ENCODE measurements at places on chromosomes 11 and 22.

DNA sequence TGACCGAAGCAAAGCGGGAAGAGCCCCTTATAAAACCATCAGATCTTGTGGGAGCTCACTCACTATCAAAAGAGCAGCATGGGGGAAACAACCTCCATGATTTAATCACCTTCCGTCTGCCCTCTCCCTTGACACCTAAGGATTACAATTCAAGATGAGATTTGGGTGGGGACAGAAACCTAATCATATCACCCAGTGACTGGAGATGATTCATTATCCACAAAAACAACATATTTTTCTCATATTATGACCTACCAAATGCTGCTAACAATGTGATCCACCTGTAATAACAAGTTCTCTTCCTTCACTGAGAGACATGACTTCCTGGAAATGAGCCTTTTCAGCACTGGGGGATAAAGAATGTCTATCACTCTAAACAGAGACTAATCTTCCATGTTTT is 23.4 kb upstream of the HEPHL1 start:
- no peak for DNase-seq

DNA sequence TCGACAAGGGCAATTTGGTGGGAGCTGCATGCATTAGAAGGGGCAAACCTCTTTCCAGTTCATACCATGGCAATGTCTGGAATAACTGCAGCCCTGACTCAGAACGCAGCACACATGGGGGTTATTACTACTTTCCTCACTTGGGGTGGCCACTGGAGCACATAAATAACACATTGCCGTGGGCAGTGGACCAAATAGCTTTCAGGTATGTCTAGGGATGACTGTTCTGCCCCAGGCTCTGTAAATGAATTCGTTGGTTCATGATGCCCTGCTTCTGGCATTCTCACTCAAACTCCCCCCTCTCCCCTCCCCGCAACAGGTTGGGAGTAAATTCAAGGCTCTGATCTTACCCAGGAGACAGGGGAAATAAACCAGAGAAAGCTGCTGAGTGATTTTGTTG is 238.0 kb upstream of the PLET1 start:
- DNase-seq, result no peak

GRCh38 chr22:50199829-50200460 is 866 bp upstream of the SELENOO start:
- DNase-seq, result no peak

- DNase-seq, result peak; percentile 30
Observed at GRCh38 chr11:86069408-86070101, 671 bp upstream of the PICALM start.

- DNase-seq, result no peak
Observed at GRCh38 chr22:38716826-38717225, 11.1 kb downstream of the GTPBP1 start.

- no peak for DNase-seq
Observed at GRCh38 chr11:64850979-64851567, 6.6 kb upstream of the CDC42BPG start.

GRCh38 chr11:121553806-121554205 is 101.0 kb upstream of the SORL1-AS1 start:
- no peak for DNase-seq

GRCh38 chr11:29364006-29364405 is 652.8 kb downstream of the KCNA4 start:
- no peak for DNase-seq

GRCh38 chr11:130514316-130514715 is 65.9 kb downstream of the ADAMTS15 start:
- DNase-seq, result no peak

DNA sequence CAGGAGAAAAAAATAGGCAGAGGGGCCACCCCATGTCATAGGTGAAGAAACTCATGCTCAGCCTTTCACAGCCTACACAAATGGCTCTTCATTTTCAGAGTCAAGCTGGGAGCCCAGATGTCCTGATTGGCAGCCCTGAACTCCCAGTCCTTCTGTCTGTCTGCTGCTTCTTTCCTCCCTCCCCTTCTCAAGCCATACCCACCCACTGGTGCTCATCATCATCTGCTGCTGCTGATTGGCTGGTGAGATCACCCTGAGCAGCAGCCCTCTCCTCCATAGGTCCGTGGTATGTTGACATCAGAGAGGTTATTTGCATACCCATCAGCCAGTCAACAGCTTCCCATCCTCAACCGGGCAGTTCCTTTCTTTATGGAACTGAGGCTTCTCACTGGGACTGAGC is 46.1 kb upstream of the PRDM11 start:
- no peak for DNase-seq

DNA sequence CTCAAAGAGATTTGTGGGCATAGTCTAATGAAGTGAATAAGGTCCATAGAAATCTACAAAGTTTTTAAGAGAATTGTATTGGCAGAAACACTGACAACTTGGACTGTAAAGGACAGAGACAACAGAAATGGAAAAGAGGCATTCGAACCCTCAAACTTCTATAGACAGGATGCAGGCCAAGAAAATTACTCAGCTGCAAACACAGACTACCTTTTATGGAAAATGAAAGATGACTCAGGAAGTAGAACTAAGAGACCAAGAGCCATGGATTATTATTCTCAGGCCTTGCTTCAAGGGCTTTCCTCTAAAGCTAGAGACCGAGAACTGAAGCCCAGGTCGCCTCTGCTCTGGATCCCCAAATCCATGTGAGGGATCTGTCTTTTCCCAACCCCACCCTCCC is 3.8 kb upstream of the PELI3 start:
- DNase-seq, result no peak

- no peak for DNase-seq
Observed at GRCh38 chr22:47411006-47411405, 648.6 kb downstream of the TBC1D22A start.

DNA sequence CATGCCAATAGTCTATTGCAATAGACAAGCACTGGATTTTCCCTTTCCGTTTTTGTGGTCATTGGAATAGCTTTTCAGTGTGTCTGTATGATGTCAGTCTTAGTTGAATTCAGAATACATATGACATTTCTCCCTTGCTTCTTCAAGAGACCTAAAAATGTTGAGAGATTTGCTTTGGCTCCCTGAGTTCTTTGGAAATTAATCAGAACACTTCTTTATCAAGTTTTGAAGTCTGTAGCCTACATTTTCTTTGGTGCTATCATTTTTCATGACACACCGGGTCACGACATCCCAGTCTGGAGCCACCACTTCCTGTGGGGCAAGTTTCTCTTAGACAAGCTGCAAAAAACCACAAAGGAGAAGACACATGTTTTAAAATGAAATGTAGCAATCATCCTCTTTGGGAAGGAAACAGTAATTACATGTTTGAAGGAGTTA is 847.1 kb downstream of the OPCML start:
- no peak for DNase-seq

GRCh38 chr11:65132988-65133700 is 1.2 kb downstream of the SYVN1 start:
- DNase-seq, result peak; percentile 34

- DNase-seq, result no peak
Observed at GRCh38 chr11:127859941-127860354, 727.4 kb downstream of the ETS1 start.

DNA sequence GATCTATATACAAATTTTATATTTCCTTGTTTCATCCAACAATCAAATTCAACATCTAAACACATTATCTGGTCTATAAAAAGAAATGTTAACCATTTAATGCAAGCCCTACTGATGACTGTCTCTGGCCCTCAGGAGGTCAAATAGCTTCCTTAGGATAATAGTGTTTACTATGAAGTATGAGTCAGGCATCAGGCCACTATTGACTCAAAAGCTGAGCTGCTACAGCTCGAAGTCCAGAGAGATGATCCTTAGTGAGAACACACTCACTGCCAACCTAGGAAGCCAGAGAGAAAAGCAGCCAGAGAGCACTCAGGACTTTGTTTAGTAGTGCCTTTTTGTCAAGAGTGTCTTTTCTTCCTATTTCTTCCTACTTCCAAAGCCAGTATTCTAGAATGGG is 171.8 kb downstream of the SOX6 start:
- no peak for DNase-seq

DNA sequence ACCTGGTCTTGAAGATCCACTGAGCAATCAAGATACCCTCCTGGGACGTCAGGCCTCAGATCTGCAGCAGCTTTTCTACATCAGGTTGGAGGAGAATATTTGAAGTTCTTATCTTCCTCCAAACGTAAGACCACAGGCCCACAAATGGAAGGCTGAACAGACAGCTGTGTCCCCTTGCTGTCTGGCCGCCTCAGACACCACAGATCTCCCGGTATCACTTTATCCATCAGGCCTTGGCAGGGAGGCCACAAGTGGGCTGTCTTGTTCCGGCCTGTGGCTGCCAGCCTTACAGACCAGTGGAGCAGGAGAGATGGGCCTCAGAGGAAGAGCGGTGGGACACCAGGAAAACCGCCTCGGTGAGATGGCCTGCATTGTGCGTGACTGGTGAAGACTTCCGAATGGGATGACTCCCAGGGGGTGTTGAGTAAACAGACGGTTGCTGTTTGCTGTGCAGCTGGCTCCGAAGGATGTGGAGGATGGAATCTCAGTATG is 15.9 kb downstream of the UBASH3B start:
- DNase-seq, result no peak

DNA sequence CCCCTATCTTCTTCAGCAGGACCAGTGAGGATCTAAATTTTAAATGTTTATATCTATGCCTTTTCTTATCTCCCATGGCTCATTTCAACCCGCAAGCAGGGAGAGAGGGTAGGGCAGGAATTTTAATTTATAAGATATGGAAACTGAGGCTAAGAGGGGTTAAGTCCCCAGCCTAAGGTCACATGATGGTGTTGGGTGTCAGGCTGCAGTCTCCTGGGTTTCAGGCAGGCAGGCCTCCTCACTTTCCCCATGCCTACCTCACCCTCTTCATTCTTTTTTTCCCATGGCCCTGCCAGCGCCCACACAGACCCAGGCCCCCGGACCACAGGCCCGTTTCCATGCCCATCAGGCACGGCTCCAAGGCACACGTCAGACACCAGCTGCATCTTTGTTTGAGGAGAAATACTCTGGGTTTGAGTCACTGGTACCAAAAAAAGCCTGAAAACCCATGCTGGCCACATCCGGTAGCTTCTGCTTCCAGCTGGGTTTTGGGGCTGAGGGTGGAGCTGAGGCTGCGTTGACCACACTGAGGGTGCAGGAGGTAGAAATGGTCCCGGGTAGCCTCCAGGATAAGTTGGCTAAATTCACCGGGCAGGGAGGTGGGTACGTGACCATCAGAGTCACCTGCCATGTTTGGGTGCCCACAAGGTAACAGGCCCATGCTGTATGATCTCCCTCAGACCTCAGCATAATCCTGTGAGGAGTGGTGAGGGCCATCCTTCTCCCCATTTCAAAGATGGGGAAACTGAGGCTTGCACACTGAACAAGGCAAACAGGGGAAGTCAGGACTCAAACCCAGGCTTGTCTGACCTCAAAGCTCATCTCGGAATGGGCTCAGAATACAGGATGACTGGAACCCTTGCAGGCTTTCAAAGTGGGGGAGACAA is 7.5 kb downstream of the CRYBB1 start:
- DNase-seq, result no peak

DNA sequence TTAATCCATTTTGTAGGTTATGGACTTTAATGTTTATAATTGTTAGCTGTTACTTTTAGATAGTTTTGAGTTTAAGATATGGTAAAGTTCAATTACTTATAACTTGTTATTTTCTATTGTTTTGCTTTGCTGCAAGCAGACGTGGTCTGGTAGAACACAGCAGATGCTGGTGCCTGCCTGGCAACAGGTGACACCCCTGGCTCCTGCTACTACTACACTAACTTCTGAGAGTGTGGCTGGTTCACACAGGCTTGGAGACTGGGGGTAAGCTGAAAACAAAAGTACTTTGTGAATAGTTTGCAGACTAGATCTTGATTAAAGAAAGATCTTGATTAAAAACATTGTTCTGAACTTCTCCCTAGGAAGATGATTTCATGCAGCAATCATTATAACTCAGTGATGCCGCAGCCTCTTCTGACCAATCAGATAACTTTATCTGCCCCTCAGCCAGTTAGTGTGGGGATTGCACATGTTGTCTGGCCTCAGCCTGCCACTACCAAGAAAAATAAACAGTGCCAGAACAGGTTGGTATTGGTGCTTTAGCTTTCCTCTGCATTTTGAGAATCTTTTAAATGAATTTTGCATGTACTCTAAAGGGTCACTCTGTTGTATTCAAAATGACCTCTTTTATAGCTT is 90.4 kb downstream of the HIPK3 start:
- DNase-seq, result no peak

GRCh38 chr11:69914286-69915150 is 95.3 kb upstream of the FGF3 start:
- no peak for DNase-seq

- no peak for DNase-seq
Observed at GRCh38 chr11:32081129-32081641, 9.7 kb upstream of the RCN1 start.

DNA sequence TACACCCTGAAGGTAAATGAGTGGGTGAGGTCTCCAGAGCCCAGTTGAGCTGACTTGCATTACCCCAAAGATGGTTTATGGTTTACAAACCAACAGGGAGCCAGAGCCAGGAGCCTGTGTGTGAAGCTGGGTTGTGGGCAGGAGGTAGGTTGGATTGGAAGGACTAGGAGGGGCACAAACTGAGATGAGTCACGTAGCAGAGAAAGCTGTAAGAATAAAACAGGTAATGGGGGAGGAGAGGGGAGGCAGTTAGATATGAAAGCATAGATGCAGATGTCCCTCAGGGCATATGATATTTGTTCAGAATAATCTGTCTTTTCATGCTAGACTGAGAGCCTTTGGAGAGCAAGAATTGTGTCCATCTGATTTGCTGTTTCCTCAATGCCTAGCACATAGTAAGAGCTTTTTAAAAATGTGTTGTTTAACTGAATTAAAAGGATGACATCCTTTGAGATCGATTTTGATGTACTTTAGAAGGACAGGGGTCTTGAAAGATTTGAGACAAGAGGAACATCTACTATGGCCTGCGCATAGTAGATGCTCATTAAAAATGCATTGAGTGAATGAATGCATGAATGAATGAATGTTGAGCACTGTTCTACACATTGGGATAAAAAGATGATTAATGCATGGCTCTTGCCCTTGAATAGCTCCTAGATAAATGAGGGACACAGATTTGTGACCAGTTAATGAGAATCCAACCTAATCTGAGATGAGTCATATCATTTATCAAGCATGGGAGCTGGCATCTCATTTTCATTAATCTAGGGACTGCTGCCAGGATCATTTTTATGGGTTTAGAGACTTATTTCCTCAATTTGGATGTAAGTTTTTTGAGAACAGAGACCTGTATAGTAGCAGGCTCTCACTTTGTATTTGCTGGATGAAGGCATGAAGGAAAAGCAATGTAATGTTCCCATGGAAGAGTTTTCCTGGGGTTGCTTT is 175.8 kb upstream of the BDNF start:
- no peak for DNase-seq

GRCh38 chr22:39292031-39292462 is 27.4 kb downstream of the RPL3 start:
- no peak for DNase-seq

DNA sequence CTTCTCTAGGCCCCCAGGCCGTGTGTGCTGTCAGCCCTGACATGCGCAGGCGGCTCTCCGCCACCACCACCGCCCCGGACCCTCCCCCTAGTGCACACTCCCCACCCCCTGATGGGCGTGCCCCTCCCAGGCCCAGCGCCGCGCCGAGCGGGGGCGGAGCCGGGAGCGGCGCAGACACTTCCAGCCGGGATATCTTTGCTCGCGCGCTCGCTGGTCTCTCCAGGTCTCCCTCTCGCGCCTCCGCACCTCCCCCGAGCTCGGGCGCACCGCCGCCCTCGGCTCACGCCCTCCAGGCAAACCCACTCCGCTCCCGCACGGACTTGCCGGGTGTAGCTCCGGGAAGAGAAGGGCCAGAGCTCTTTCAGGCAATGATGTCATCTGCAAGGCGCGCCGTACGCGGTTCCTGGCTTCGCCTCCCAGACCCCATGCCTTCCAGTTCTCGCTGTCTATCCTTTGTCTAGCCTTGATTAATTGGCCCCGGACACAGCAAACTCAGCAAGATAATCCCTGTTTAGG is at the start of gene SCN3B:
Gene SCN3B, minus strand, starts transcription at position 59 of the 516 bp plus-strand sequence. CDS start 823 bp downstream, outside the sequence.
- DNase-seq, result peak; percentile 90
